ENCODE measurements at places on chromosomes 11 and 22.

GRCh38 chr11:1869427-1870325, 16.8 kb downstream of the LSP1 start:
- no peak for DNase-seq

DNA sequence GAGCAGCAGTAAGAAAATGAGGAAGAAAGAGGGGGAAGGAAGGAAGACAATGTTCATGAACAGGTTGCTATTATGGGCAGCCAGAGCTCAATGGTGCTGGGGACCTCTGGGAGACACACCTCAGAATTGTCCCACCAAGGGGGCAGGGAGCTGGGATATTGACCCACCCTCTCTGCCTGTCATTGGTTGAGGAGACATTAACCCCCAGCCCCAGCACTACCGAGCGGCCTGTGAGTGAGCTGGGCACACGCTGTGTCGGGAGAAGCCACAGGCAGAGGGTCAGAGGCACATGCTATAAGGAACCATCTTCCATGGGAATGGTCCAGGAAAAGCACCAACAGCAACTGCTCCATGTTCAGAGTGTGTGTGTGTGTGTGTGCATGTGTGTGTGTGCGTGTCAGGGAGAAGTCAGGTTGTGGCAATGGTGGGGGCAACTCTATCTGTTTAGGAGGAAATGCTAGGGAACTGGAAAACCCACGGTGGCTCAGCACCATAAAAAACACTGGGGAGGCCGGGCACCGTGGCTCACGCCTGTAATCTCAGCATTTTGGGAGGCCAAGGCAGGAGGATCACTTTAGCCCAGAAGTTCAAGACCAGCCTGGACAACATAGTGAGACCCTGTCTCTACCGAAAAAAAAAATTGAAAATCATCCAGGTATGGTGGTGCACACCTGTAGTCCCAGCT, 49.2 kb downstream of the CD6 start:
- no peak for DNase-seq

- DNase-seq = no peak
Measured at GRCh38 chr11:30868626-30869081, 282.5 kb upstream of the MPPED2 start.

DNA sequence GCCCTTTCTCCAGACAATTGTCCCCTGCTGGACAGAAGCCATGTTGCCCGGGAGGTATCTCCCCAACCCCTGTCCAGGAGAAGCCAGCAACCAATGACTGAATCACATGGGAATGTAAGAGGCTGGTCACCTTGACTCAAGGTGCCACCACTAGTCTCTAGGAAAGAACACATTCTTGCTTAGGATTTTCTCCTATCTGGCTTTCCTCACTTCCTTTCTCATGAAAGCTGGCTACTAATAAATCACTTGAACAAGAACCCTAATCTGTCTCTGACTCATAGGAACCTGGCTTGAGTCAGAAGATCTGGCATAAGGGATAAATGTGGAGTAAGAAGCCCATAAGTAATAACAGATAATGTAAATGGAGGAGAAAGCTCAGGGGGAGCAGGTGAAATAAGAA, 101.4 kb upstream of the C11orf87 start:
- no peak for DNase-seq

DNA sequence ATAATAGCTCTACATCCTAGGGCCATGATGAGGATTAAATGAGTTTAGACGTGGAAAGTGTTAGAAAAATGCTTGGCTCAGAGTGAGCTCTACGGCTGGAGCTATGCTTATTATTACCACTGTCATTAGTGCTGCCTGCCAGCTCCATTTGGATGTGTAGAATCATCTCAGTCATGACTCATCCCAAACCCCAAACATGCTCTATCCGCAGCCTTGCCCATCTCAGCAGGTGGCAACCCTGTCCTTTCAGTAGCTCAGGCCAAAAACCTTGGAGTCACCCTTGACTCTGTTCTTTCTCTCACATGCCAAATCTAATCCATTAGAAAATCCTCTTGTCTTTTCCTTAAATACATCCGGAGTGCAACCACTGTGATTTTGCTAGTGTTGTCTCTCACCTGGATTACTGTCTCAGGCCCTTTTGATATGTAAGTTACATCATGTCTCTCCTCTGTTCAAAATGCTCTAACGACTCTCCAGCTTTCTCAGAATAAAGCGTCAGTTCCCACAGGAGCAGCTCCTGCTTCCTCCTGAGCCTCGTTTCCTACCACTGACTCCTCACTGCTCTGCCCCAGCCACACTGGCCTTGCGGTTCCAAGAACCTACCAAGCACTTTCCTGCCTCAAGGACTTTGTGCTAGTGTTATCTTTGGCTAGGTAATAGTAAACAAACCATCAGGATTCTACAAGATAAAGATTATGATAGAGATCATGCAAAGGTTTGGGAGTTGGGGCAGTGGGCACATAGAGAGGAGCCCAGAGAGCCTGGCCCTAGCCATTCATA, 10.5 kb upstream of the CHRM1 start:
- no peak for DNase-seq

DNA sequence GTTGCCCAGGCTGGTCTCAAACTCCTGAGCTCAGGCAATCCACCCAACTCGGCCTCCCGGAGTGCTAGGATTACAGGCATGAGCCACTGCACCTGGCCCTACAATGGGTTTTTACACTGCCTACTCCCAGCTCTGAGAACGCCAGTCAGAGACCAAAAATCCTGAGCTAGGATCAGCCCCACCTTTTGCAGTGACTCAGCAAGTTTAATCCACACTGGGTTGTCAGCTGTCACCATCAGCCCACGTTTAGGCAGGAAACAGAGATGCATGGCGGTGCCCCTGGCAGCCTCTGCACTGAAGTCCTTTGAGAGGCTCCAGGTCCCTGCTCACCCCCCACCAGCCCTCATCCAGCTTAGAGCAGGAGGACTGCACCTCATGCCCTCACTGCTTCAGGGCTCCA, 117.6 kb downstream of the ARHGAP8 start:
- DNase-seq = no peak

DNA sequence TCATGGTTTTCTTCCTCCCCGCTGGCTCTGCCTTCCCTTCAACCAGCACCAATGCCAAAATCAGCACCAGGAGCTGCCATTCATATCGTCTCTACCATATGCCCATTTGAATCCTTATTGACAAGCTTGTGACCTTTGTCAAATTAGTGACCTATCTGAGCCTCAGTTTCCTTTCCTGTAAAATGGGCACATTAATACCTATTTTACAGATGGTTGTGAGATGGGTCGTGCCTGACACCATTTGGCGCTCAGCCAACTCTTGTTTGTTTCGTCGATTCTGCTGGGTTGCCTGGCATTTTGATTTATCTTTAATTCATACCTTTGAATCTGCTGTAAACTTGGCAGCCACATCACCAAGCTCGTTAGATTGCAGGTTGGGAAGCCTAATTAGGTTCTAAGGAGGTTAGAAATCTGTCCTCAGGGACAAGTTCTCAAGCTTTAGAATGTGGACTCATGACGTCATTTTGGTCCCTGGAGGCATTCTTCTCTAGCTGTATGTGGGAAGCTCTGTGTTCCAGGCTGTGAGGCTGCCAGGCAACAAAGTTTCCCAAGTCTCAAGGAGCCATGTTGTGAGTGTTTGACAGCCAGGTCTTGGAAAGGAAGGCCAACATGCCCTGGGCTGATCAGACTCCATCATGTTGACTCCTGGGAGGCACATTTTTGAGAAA, 61.0 kb downstream of the RPS6KA4 start:
- no peak for DNase-seq

GRCh38 chr11:60155931-60156330, 27.0 kb downstream of the MS4A6A start:
- no peak for DNase-seq

- DNase-seq = no peak
Measured at GRCh38 chr22:39689421-39689820, 118.9 kb downstream of the CACNA1I start.

- DNase-seq = no peak
Measured at GRCh38 chr11:46210133-46210636, 67.3 kb upstream of the CREB3L1 start.

DNA sequence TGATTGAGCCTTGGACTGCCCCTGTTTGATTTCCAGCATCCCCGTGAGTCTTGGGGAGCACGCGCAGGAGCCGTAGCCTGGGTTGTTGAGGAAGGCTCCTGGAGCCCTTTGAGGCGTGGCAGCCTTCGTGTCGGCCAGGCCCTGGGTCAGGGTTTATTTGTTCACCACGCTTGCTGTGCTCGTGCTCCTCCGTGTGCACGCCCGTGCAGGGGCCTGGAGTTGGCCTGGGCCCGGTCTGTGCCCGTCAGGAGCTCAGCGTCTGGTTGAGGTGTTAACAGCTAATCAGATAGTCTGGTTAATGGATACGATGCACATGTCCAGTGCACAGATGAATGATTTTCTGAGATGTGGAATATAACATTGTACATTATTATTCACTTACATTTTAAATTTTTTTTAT, 8.0 kb downstream of the IGHMBP2 start:
- no peak for DNase-seq

DNA sequence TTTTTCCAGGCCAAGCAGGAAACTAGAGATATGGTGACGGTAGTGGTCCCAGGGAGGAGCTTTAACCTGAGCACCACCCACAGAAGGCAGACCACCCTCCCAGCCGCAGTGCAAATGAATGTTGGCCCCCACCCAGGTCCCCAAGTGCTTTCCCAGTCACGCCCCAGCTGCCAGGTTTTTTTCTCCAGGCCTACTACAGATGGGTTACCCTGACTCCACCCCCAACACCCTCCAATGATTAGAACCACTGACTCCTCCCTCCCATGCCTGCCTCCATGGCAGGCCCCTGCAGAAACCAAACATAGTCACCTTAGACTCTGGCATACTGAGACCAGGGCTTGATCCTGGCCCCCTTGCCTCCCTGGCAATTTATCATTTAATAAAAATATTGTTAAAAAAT, 58.7 kb upstream of the CHST1 start:
- DNase-seq = no peak

All from midbrain (tissue), 1 donor.